ENCODE measurements at places on chromosomes 11 and 22. TPM values are rescaled to one million over a fixed set of nuclear protein-coding genes. Genes with fewer than 3 reads are reported as not detected.

The SLC5A12 gene
- not detected for total RNA-seq

The PGR gene
- not detected for total RNA-seq

The MS4A3 gene
- total RNA-seq, result not detected

The AQP11 gene
- total RNA-seq, result 0.19 TPM

The PKP3 gene
- 0.86 TPM for total RNA-seq

The C11orf86 gene
- not detected for total RNA-seq

The NF2 gene
- 164 TPM for total RNA-seq

The MS4A6E gene
- not detected for total RNA-seq

The OR2AT4 gene
- total RNA-seq, result not detected

The PAX6 gene
- not detected for total RNA-seq

The C11orf24 gene
- 13.3 TPM for total RNA-seq

The NLRP14 gene
- 0.65 TPM for total RNA-seq

The HEPN1 gene
- total RNA-seq, result 0.33 TPM

The OR5B21 gene
- total RNA-seq, result not detected

The SLC22A9 gene
- not detected for total RNA-seq

The ZFTA gene
- 24.7 TPM for total RNA-seq

The HOATZ gene
- total RNA-seq, result not detected

The DDX25 gene
- total RNA-seq, result not detected

The XKR3 gene
- total RNA-seq, result not detected

The SLC37A2 gene
- total RNA-seq, result 2.7 TPM

The TEX12 gene
- 0.29 TPM for total RNA-seq

The STX3 gene
- total RNA-seq, result 76.8 TPM

The LRRC74B gene
- not detected for total RNA-seq

The PKNOX2 gene
- 0.10 TPM for total RNA-seq

The THY1 gene
- 0.65 TPM for total RNA-seq

The HIPK3 gene
- 95.0 TPM for total RNA-seq

The TOLLIP gene
- 34.8 TPM for total RNA-seq

The SLN gene
- total RNA-seq, result not detected

The DEUP1 gene
- total RNA-seq, result not detected

The TENM4 gene
- total RNA-seq, result under 0.01 TPM

The FBLN1 gene
- 0.65 TPM for total RNA-seq

The OR5AR1 gene
- total RNA-seq, result not detected

The PIH1D2 gene
- total RNA-seq, result 1.7 TPM

The EMID1 gene
- under 0.01 TPM for total RNA-seq

The MEI1 gene
- 0.96 TPM for total RNA-seq

The CRYBA4 gene
- not detected for total RNA-seq

The MMP1 gene
- 4,071 TPM for total RNA-seq

The CHKA gene
- 18.0 TPM for total RNA-seq

The SPON1 gene
- total RNA-seq, result under 0.01 TPM

The RFPL1 gene
- not detected for total RNA-seq

The CHRDL2 gene
- total RNA-seq, result not detected

The OR51E1 gene
- not detected for total RNA-seq

The SOX6 gene
- total RNA-seq, result 0.67 TPM

The MIAT gene
- total RNA-seq, result 0.33 TPM

The MPPED2 gene
- 0.33 TPM for total RNA-seq

The LAYN gene
- total RNA-seq, result 20.9 TPM

The GP1BB gene
- total RNA-seq, result 2.3 TPM

The SMDT1 gene
- total RNA-seq, result 5.0 TPM

The TMEM191C gene
- total RNA-seq, result 1.2 TPM

The HTR3A gene
- not detected for total RNA-seq

The CARNS1 gene
- total RNA-seq, result 0.33 TPM

The TST gene
- total RNA-seq, result 60.7 TPM

The LIF gene
- 0.19 TPM for total RNA-seq

The EXPH5 gene
- total RNA-seq, result under 0.01 TPM
